ENCODE measurements at places on chromosomes 6 and 20. TPM values are rescaled to one million over a fixed set of nuclear protein-coding genes. Genes with fewer than 3 reads are reported as not detected.

DNA sequence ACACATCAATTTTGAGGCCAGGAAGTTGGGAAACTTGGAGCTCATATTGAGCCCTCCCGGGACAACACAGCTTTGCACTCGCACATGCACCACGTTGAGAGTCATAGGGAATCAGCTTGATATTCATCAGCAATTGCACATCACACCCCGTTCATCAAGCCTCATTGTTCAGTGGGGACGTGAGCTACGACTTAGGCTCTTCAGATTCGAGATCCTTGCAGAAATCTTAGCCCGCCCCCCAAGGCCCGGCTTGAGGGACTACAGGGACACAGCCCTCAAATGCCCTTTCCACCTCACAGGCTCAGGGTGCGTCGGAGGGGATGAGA, 93.0 kb upstream of the MAFB start:
- DNase-seq, result no peak

- peak; percentile 55 for DNase-seq
Observed at GRCh38 chr6:36757206-36757605, 59.6 kb downstream of the RAB44 start.

- no peak for DNase-seq
Observed at GRCh38 chr6:90787446-90787845, 200.6 kb upstream of the MAP3K7 start.

Gene OPN5
- total RNA-seq, result not detected

Gene RALGAPB
- 33.7 TPM for total RNA-seq

All from colonic mucosa (tissue), 4 donors.